ENCODE measurements at places on chromosomes 1 and 21.

GRCh38 chr1:7380712-7381111, 390.4 kb upstream of the VAMP3 start:
- no peak overlapping the region for H3K4me3 ChIP-seq
- H3K27me3 ChIP-seq, result peaks cover 16% of the 10 kb centered on the region
- H3K4me1 ChIP-seq, result no peaks in the 10 kb centered on the region
- DNase-seq, result no peak
- no peak overlapping the region for H3K27ac ChIP-seq

DNA sequence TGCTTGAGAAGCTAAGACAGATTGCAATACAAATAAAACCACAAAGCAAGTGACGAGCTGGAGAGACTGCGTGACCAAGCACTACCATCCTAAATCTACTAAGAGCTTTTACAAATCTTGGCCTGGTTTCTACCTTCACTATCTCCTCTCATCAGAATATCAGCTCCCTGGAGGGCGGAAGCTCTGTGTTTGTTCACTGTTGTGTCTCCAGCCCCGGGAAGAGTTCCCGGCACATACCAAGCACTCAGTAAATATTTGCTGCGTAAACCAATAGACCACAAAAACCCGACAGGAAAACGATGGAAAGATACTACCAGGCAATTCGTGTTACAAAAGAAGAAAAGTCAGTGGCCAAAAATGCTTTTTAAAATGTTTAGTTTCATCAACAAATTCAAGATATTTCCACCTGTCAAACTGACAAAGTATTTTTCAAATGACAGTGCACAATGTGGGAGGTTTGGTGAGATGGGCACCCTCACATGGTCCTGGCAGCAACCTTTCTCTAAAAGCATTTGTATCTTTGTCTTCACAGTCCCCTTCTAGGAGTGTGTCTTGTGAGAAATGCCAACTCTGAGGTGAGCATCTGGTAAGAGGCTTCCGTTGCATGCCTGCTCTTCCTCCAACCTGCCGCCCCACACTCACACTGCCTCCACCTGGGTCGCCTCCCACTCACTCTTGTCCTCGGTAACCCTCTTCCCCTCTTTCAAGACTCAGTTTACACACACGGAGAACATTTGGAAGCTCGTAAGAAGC, 34.7 kb downstream of the SLC1A7 start:
- no peak for DNase-seq
- H3K4me1 ChIP-seq, result no peaks in the 10 kb centered on the region
- no peak overlapping the region for H3K4me3 ChIP-seq
- H3K27me3 ChIP-seq, result peaks cover 15% of the 10 kb centered on the region

- no peak for DNase-seq
- no peaks in the 10 kb centered on the region for H3K27me3 ChIP-seq
- H3K27ac ChIP-seq, result no peak overlapping the region
- peaks cover 41% of the 10 kb centered on the region for H3K4me1 ChIP-seq
- no peak overlapping the region for H3K4me3 ChIP-seq
Observed at GRCh38 chr21:34882719-34883131, 166.4 kb downstream of the RUNX1 start.

GRCh38 chr1:205298191-205298994, 23.2 kb downstream of the NUAK2 start:
- no peak overlapping the region for H3K27ac ChIP-seq
- peaks cover 5% of the 10 kb centered on the region for H3K4me1 ChIP-seq
- H3K36me3 ChIP-seq, result peaks cover 6% of the 10 kb centered on the region
- H3K4me3 ChIP-seq, result no peak overlapping the region

GRCh38 chr1:93675931-93676330, 5.7 kb downstream of the BCAR3 start:
- no peaks in the 10 kb centered on the region for H3K36me3 ChIP-seq
- no peak overlapping the region for H3K27ac ChIP-seq
- DNase-seq, result no peak
- H3K27me3 ChIP-seq, result peaks cover 24% of the 10 kb centered on the region
- H3K4me3 ChIP-seq, result no peak overlapping the region

- peaks cover 9% of the 10 kb centered on the region for H3K4me1 ChIP-seq
- no peak overlapping the region for H3K27ac ChIP-seq
- no peaks in the 10 kb centered on the region for H3K36me3 ChIP-seq
Observed at GRCh38 chr1:1941868-1942752, 23.0 kb upstream of the TMEM52 start.

GRCh38 chr1:217089361-217090014, 366.3 kb upstream of the ESRRG start:
- peaks cover 4% of the 10 kb centered on the region for H3K4me1 ChIP-seq
- no peak overlapping the region for H3K27ac ChIP-seq
- no peaks in the 10 kb centered on the region for H3K27me3 ChIP-seq
- H3K36me3 ChIP-seq, result no peaks in the 10 kb centered on the region
- peak overlapping the region; percentile 42 for H3K4me3 ChIP-seq

DNA sequence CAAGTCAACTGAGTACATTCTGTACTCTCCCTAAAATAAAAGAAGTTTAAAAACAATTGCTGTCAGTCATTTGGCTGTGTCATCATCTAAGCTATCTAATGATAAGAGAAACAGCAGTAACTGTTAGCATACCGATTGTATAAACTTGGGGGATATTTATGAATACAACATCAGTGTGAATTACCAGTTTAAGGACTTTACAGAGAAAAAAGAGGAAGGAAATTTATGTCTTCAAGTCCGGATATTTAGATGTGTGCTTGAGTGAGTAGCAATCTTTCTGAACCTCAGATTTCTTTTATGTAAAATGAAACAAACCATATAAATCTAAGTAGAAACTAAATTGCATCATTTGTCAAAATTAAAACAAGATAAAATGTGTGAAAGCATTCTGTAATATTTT, 1557.0 kb downstream of the MRPL39 start:
- H3K27ac ChIP-seq, result no peak overlapping the region
- H3K36me3 ChIP-seq, result no peaks in the 10 kb centered on the region
- peaks cover 4% of the 10 kb centered on the region for H3K4me1 ChIP-seq
- H3K27me3 ChIP-seq, result no peaks in the 10 kb centered on the region
- no peak for DNase-seq
- H3K4me3 ChIP-seq, result no peak overlapping the region

GRCh38 chr1:8554956-8555534, 237.1 kb downstream of the SLC45A1 start:
- H3K4me1 ChIP-seq, result peaks cover 4% of the 10 kb centered on the region
- no peaks in the 10 kb centered on the region for H3K36me3 ChIP-seq
- DNase-seq, result no peak
- no peak overlapping the region for H3K27ac ChIP-seq
- H3K4me3 ChIP-seq, result no peak overlapping the region

GRCh38 chr1:185376288-185376687, 59.2 kb upstream of the IVNS1ABP start:
- no peaks in the 10 kb centered on the region for H3K27me3 ChIP-seq
- H3K4me1 ChIP-seq, result no peaks in the 10 kb centered on the region
- no peak overlapping the region for H3K27ac ChIP-seq
- H3K4me3 ChIP-seq, result no peak overlapping the region

- no peaks in the 10 kb centered on the region for H3K4me1 ChIP-seq
- no peak overlapping the region for H3K4me3 ChIP-seq
- H3K27me3 ChIP-seq, result no peaks in the 10 kb centered on the region
- H3K36me3 ChIP-seq, result no peaks in the 10 kb centered on the region
Observed at GRCh38 chr1:118144684-118145083, 40.3 kb downstream of the SPAG17 start.

- peaks cover 2% of the 10 kb centered on the region for H3K36me3 ChIP-seq
- DNase-seq, result no peak
- peaks cover 10% of the 10 kb centered on the region for H3K4me1 ChIP-seq
- H3K4me3 ChIP-seq, result no peak overlapping the region
- H3K27ac ChIP-seq, result no peak overlapping the region
- H3K27me3 ChIP-seq, result no peaks in the 10 kb centered on the region
Observed at GRCh38 chr1:155529929-155530328, 32.7 kb downstream of the ASH1L start.

- peak overlapping the region; percentile 38 for H3K4me3 ChIP-seq
- H3K36me3 ChIP-seq, result no peaks in the 10 kb centered on the region
- no peaks in the 10 kb centered on the region for H3K27me3 ChIP-seq
- no peaks in the 10 kb centered on the region for H3K4me1 ChIP-seq
- DNase-seq, result peak; percentile 67
Observed at GRCh38 chr1:10694633-10695627, 101.5 kb downstream of the CASZ1 start.

- H3K4me1 ChIP-seq, result no peaks in the 10 kb centered on the region
- H3K4me3 ChIP-seq, result no peak overlapping the region
- no peaks in the 10 kb centered on the region for H3K36me3 ChIP-seq
- no peak overlapping the region for H3K27ac ChIP-seq
- DNase-seq, result no peak
- no peaks in the 10 kb centered on the region for H3K27me3 ChIP-seq
Observed at GRCh38 chr21:37338671-37339551, 27.7 kb upstream of the DYRK1A start.

DNA sequence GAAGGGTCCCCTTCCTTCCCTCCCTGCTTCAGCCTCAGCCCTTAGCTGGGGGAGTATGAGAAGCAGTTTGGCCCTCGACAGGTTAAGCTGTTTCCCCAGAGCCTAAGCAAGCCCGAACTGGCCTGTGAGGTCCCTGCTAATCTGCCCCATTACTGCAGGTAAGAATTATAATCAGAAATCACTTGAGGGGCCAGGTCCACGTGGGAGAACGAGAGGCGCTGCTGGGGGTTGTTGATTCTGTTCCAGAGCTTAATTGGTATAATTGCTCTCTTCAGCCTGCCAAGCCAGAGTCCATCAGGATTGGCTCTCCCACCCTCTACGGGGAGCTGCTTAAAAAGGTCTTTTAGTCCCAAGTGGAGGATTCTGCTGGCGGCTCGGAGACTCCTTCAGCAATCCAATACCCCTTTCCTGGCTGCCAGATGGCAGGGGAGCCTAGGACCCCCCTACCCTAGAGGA, 70.8 kb downstream of the UBE2T start:
- H3K27me3 ChIP-seq, result peaks cover 12% of the 10 kb centered on the region
- no peak overlapping the region for H3K27ac ChIP-seq
- no peaks in the 10 kb centered on the region for H3K4me1 ChIP-seq

DNA sequence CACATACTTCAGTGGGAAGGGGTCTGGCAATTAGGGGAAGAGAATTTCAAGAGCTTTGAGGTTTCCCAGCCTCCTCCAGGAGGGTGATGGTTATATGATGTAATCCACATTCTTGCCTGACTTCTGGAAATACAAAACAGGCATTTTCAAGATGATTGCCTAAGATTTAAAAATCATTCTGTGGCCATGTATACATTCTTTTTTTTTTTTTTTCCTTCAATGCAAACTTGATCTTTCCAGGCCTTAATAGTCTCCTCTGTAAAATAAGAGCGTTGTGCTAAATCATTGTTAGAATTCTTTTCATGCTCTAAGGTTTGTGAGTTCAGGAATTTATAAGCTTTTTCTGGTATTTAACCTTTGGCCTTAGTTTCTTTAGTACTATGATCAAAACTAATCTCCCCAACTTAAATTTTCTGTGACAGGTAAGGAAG, 192.3 kb upstream of the HMCN1 start:
- no peak overlapping the region for H3K4me3 ChIP-seq
- H3K27ac ChIP-seq, result no peak overlapping the region
- no peaks in the 10 kb centered on the region for H3K27me3 ChIP-seq

DNA sequence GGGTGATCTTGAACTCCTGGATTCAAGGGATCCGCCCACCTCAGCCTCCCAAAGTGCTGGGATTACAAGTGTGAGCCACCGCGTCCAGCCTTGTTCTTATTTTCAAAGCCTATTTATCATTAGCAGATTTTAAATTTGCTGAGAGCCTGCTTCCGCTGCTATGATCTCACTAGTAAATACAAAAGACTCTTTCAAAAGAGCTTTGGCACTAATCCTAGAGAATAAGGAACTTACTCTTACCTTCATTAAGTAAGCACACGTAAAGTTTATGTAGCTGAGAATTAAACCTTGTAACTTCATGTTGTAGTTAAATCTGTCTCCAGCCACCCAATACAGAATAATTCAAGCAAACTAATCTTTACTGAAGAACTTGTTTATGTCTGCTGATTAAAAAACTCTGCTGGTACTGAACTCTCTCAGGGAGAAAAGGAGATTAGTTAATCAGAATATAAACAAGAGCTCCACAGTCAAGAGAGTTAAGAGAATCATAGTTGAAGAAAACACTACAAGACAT, 72.3 kb downstream of the RUSC1 start:
- DNase-seq, result no peak
- H3K36me3 ChIP-seq, result peaks cover 5% of the 10 kb centered on the region
- no peak overlapping the region for H3K4me3 ChIP-seq
- no peaks in the 10 kb centered on the region for H3K4me1 ChIP-seq

DNA sequence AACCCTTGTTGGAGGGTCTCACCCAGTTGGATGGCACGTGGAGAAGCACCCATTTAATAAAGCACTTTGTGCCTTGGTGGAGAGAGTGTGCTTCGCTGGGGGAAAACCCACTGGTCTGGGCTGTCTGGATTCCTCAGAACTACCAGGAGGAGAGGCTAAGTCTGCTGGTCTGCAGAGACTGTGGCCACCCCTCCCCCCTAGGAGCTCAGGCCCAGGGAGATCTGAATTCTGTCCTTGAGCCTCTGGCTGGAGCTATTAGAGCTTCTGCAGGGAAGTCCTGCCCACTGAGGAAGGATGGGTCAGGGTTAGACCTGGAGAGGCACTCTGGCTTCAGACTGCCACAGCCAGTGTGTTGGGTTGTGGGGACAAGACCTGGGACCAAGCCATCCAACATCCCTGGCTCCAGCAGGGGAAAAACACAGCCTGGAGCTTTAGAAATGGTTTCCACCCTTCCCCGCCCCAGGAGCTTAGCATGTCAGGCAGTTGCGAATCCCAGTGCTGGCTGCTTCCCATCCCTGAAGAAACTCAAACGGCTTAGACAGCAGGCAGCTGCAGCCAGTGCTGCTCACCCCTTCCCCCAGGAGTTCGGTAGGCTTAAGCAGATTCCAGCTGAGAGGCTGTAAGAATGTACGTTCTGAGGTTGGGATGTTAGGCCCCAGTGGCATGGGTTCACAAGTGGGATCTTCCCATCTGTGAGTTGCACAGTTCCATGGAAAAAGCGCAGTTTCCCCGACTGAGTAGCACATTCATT, 288.3 kb downstream of the TGFB2 start:
- no peaks in the 10 kb centered on the region for H3K27me3 ChIP-seq
- no peak for DNase-seq
- H3K4me1 ChIP-seq, result no peaks in the 10 kb centered on the region
- no peak overlapping the region for H3K27ac ChIP-seq

GRCh38 chr1:109229531-109230127, 15.9 kb downstream of the SARS1 start:
- H3K4me1 ChIP-seq, result no peaks in the 10 kb centered on the region
- peaks cover 8% of the 10 kb centered on the region for H3K36me3 ChIP-seq
- no peak for DNase-seq
- no peaks in the 10 kb centered on the region for H3K27me3 ChIP-seq
- no peak overlapping the region for H3K27ac ChIP-seq

Data from T-cell (primary cell).